DMS79 (cell line): ENCODE measurements at places on chromosomes 3 and 15.

DNA sequence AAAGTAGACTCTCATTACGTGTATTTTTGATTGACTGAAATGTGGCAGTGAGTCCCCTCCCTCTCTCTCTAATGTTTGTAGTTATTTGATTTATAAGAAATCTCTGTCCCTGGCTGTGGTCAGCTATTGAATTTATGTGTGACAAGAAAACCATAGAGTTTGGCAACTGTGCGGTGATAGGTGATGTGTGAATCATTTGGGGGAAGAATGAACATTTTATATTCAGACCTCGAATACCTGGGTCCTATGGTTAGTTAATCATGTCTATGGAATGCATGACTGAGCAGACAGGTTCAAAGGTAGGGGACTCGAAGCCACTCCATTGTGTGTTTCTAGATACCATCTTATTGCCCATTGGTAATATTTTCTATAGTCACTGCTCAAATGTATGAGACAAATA is 712.1 kb downstream of the MECOM start:
- DNase-seq, result no peak

DNA sequence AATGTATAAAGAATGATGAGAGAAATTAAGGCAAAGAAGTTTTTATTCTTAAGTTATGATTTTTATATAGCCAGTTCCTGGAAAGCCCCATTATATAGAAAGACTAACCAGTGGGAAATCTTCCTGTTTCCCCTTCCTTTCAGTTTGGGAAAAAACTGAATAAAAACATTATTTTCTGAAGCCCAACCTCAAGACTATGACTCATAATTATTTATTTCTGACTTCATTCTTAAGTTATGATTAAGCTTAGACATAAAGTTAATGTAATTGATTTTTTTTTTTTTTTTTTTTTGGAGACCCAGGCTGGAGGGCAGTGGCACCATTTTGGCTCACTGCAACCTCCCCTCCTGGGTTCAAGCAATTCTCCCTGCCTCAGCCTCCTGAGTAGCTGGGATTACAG is 55.8 kb downstream of the TRPC1 start:
- DNase-seq, result no peak

- no peak for DNase-seq
These were observed 21.1 kb downstream of the ECT2 start for GRCh38 chr3:172771672-172772071.

GRCh38 chr3:162847511-162847910 is 1350.9 kb downstream of the OTOL1 start:
- no peak for DNase-seq

GRCh38 chr15:94100863-94101262 is 130.5 kb upstream of the MCTP2 start:
- DNase-seq, result no peak

DNA sequence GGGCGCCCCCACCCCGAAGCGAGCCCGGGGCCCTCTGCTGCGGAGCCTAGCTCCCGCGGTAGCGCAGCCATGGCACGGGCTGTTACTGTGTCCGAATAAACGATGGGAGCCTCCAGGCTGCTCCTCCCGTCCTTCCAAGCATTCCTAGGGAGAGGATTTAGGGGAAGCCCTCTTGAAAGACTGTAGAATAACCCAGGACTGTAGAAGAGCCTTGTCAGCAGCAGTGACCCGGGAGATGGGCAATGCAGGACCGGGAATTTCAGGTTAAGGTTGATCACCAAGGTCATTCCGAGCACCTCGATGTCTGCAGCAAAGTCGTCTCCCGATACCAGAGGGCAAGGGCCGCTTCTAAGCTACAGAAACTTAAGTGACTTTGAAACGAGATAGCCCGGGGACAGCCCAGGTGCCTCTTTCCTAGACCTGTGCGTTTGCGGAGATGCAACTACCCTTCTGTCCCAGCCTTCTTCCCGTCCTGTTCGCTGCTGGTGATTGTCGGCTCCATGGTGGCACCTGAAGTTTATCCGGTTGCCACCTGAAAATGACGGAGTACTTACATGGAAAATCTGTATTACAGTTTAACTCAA is 753 bp upstream of the MYO5A start:
- no peak for DNase-seq

- no peak for DNase-seq
These were observed 40.5 kb downstream of the IL5RA start for GRCh38 chr3:3069723-3070122.

DNA sequence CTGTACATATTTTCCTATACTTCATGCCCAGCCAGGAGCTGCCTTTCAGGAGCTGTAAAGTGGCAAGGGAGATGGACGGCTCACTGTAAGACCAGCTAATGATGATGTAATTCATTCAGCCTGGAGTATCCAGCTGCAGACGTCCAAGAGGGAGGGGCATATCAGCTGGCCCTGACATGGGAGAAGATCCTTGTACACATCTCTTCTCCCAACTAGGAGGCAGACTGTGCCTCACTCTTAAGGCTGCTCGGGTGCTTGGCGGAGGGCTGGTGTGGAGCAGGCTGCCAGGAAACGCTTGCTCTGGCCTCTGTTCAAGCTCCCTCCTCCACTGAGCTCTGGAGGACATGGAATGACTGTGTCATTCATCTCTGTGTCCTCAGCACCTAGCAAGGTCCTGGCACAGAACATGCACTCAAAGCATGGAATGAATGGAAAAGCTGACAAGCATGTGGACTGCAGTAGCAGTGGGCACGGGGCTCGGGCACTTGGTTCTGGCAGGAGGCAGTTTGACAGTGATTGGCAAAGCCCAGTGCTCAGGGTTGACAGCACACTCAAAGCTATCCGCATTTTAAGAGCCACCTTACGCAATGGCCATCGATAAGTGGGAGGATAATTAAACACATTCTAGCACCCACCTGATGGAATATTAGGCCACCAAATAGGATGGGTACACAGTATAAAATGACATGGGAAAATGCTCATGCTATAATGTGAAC is 72.4 kb downstream of the TBC1D2B start:
- peak; percentile 44 for DNase-seq

GRCh38 chr15:80800067-80800466 is 20.9 kb downstream of the CEMIP start:
- DNase-seq, result no peak

DNA sequence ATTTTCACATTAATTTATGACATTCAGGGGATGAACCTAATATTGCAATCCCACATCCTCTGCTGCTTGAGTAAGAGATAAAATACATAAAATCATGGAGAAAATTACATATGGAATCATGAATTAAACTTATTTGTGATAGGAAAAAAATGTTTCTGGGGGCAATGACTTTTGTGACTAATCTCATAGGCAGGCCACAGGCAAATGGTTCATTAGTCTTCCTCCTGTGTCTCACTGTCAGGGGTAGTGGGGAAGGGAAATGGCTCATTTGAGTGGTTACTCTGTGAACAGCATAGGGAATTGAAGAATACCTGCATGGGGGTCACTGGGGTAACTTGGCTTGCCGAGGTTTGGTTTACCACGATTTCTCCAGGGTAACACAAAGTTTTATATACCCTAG is 72.0 kb downstream of the TFG start:
- no peak for DNase-seq

DNA sequence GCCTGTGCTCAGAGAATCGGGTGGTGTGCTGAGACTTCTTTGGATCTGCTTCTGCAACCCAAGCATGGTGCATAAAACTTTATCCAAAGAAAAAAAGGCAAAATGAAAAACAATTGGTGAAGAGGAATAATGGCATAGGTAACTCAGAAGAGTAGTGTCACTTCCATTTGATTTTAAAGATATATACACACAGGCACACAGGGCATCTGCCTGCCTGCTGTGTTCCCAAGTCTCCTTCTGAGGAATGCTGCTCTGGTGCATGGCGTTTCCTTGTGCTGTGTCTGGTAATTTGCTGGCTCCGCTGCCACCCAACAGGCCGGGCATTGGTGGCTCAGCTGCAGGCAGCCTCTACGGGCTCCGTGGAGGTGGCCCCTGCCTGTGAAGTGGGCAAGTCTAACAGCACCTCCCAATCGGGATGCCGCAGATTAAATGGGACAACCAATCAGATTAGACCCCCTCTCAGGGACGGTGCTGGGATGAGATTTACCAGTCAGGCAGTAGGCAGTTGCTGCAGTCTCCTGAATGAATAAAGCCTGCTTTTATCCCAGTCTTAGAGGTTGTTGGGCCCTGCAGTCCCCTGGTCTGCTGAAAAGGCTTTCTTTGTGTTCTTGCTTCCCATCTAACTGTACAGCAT is 253.7 kb upstream of the RASGRP1 start:
- no peak for DNase-seq

DNA sequence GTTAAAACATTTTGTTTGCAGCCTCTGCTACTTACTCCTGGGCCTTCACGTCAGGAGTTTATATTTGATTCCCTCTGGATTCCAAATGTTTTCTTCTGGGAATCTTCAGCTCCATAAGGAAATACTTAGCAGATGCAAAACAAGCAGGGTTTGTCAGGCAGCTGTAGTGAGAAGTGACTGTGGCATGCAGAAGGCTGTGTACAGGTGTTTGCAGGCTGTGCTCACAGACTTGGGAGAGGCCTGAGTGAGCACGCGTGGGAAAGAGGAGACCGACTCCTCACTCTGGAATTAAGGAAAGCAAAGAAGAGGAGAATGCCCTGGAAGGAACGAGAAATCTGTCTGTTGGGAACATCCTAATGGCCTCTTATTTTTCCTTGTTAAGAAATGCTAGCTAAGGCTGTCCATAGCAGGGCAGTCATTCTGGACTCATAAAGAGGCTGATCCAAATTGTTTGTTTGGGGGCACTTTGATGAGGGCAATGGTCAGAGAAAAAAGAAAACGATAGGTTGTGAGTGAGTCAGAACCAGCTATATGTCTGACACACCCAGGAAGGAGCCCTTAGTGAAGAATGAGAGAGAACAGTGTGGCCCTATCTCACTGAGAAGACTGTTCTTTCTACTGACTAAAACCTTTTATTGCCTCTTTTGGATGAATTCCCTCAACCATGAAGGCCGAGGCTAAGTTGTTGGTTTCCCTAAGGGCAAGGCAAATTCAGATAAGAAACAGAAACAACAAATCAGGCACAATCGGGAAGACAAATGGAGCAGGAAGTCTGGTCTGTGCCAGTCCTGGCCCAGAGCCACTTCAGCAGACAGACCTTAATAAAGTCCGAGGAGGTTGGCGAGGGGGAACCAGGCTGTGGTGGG is 82.6 kb downstream of the TGFBR2 start:
- DNase-seq, result no peak

- no peak for DNase-seq
These were observed 45.4 kb downstream of the GOLGA6L2 start for GRCh38 chr15:23401627-23402026.

GRCh38 chr3:713006-713621 is 379.7 kb upstream of the CNTN6 start:
- no peak for DNase-seq

DNA sequence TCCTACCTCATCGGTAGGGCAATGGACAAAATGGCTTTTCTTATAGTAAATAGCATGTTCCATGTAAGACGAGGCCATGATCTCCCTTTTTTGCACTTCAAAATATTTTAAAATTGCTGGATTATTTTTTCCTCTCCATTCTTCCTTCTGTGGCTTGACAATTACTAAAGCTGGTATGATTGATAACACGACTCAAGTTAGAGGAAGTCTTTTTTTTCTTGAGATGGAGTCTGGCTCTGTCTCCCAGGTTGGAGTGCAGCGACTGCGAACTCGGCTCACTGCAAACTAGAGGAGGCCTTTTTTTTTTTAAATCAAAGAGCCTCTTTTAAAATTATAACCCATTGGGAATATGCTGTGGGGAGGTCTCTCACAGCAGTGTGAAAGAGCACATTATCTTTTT is 124.5 kb upstream of the TBL1XR1 start:
- DNase-seq, result no peak

DNA sequence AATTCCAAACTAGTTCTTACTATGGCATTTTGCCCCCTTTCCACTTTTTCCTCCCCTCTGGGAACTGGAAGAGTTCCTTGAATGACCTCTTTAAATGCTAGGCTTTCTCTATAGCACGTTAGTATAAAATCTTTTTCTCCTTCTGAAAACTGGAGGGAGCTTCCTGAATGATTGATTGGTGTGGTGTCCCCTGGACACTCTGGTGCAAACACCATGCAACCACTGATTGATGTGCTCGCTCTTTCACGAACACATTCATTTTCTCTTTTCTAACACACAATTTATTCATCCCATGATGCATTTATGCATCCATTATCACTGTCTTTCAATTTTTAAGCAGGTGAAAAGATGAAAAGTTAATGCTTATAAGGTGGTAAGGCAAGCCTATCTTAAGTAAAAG is 159.1 kb upstream of the NANOGP8 start:
- DNase-seq, result no peak

GRCh38 chr3:105614288-105615030 is 247.8 kb downstream of the ALCAM start:
- DNase-seq, result no peak

DNA sequence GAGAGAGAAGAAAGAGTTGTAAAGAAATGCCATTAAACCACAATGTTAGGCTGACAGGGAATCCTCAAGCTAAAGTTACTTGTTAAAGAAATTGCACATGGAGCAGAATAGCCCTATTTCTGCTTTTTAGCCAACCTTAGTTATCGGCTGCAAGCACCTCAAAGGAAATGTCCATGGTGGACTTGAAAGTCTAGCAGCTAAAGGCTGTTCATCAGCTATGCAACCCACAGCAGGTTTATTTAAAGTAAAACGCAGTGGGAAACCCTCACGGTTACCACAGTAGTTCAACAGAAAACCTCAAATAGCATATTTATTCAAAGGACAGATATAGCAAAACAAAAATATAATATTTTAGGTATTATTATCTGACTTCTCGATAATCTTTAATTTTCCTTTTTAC is 967.2 kb downstream of the IGSF11 start:
- no peak for DNase-seq

DNA sequence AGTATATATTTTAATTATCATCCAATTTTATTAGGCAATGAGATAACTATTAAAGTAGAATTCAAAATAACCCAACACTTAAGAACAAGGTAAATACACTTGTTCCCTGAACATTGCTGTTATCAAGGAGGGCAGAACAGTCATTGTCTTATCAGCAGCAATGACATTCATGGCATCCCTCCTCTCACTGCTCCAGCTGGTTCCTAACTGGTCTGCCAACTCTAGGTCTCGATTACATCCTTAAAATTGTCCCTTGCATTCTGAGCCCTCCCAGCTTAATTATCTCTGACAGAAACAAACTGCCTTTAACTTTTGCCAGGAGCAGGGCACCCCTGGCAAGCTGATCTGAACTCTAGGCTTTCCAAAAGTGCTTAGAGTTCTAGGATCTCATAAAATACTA is 14.0 kb upstream of the DYNC1LI1 start:
- no peak for DNase-seq

- no peak for DNase-seq
These were observed 281.3 kb downstream of the UBE2E2 start for GRCh38 chr3:23484386-23484785.

- DNase-seq, result no peak
These were observed 14.9 kb upstream of the WNT7A start for GRCh38 chr3:13894807-13895154.

DNA sequence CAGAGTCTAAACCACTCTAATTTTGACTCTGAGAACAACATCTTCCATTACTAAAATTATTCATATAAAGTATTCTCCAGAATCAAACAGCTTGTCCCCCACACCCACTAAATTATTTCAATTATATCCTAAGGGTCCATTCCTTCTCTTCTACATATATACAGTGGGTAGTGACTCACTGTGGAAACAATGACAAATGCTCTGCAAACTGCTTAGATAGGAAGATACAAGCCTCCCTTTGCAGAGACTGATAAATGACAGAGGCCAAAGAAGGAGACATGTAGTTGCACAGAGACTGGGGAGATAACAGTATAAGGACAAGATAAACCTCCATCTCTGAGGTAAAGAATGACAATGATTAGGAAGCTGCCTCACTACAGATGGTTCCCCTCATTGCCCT is 1087.4 kb downstream of the AGBL1 start:
- DNase-seq, result no peak
